Nucleus accumbens (tissue), 56 donors: ENCODE measurements at places on chromosomes 3 and 15.
A peak's percentile ranks its signal among the peaks of the same experiment; 100 is the strongest.

- no peak for DNase-seq
These were observed 148.4 kb downstream of the TNIK start for GRCh38 chr3:171311784-171312183.

- no peak for DNase-seq
These were observed 138.9 kb upstream of the COL8A1 start for GRCh38 chr3:99499235-99500158.

DNA sequence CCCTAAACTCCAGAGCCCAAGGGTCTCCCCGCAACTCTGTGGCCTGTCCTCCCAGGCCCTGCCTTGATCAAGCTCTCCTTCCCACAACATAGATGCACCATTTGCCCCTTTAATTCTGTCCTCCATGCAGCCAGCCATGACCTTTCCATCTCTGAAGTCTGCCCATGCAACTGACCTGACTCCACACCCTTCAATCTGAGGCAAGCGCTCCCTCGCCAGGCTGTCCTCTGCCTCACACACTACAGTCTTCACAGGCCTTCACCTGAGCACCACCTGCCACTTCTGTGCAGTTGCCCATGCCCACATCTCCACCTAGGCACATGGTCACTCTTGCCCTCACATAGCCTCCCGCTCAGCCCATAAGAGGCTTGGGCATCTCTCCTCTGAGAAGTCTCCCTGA lies 244.0 kb downstream of the OCA2 start:
- no peak for DNase-seq

DNA sequence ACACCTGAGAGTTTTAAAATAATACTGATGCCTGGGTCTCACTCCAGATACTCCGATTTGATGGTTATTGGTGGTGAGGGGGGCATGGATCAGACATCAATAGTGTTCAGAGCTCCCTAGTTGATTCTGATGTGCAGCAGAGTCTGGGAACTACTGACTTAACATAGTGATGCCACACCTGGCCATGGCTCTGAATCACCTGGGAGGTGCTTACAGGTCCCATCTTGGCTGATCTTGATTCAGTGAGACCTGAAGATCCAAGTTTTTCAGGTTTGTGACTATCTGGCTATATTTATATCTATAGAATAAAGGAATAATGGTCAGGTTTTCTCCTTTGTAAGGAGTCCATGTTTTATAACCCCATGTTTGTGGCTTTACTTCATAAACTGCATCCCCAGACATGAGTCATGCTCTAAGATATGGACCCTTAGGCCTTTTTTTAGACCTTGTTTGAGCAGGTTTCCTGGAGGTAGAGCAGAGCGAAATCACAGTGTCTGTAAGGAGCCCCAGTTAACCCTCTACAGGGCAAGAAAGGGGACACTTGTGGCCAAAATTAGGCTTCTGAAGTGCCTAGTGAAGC lies 101.4 kb downstream of the LARS2 start:
- no peak for DNase-seq

GRCh38 chr3:57093971-57094535 lies 33.6 kb downstream of the SPATA12 start:
- no peak for DNase-seq

DNA sequence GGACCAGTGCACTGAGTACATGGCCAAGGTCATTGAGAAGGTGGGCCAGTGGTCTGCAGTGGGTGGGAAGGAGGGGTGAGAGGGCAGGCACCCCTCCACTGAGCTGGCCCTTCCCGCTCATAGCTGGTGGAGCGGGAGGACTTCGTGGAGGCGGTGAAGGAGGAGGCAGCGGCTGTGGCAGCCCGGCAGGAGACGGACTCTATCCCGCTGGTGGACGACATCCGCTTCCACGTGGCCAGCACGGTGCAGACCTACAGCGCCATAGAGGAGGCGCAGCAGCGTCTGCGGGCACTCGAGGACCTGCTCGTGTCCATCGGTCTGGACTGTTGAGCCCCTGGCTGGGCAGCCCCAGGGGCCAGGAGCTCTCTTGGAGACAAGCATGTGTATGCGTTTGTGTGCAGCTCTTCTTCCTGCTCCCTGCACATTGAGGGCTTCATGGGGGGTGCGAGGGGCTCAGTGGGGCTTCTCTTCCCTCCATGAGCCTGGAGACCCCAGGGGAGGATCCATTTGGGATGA lies 7.5 kb downstream of the ABTB1 start:
- DNase-seq = no peak

- DNase-seq = no peak
These were observed 38.4 kb downstream of the ABTB1 start for GRCh38 chr3:127711021-127711695.

DNA sequence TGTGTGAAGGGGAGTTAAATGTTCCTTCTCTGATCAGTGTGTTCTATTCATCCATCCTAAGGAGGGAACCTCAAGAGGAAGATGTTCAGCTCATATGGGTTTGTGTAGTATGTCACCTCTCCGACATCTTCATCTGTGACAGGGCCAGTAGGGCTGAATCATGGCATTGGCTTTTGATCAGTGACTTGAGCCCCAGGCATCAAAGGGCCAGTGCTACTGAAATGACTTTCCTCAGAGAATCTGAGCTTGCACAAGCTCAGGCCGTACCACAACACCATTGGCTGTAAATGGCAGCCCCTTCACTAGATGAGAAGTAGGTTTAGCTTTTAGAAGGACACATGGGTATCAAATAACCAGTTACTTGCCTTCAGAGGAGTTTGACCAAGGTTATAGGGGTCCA lies 183.2 kb upstream of the NR2E3 start:
- no peak for DNase-seq

DNA sequence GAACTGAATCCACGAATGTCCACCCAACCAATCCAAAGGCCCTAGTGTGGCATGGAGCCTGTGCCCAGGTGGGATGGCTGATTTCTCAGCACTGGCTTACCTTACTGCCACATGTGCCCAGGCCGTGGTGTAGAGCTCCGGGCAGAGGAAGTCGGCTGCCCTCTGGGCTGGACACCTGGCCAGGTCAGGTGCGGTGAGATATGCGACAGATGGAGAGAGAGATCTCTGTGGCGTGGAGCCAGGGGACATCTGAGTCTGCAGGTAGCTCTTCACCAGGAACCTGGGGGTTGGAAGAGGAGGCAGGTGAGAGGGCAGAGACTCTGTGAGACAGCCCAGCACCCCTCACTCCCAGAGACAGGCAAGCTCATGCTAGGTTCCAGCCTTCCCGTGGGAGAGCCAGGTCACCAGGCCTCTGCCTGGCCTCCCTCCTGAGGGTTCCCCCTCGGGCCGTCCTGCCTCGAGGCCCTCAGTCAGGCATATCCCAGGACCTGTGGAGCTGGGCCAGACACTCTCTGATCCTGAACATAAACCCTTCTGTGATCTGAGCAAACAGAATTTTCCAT lies 12.6 kb downstream of the ACOX2 start:
- no peak for DNase-seq

DNA sequence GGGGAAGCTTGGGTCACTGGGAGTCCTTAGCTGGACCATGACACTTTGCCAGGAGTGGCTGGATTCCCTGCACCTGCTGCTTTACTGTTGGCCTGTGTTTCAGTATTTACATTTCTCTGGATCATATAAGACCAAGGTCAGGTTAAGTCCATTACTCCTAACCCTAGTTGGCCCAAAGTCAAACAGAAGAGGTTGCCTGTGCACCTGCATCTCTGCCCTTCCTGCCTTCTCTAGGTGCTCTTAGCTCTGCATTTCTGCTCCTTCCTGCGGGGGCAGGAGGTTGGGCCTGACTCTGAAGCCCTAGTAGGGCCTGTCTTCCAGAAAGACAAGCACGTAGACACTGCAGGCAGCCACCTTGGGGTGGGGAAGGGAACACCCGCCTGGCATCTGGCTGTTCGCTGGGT lies 124.3 kb downstream of the RPLP1 start:
- no peak for DNase-seq

DNA sequence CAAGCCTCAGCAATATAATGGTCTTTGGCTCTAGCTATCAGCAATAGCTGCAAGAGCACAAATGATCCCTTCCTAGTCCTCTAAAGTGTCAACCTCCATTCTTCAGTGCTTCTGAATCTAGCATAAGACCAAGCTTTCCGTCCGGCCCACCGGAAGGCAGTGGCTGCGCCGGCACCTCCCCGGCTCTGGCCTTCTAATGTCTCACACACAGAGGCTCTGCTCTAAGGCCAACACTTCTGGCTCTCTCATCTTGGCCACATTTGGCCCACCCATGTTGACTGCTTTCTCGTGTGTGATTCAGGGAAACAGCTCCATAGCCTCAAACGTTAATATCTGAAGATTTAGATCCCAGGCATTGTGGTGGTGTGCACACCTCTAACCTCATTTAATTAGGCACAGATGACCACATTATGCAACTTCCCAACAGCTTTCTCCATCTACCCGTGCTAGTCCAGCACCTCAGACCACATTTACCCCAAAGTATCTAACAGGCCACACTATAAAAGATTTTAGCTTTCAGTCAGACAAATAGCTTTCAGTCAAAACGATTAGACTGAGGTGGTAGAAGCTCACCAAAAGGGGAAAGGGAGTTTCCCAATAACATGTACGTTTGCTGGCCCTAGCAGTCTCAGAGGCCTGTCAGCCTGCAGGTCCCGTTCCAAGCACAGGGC lies 19.3 kb downstream of the SLC51A start:
- DNase-seq = no peak

GRCh38 chr15:44194323-44195150 lies 534 bp downstream of the FRMD5 start:
- DNase-seq = peak; percentile 53

DNA sequence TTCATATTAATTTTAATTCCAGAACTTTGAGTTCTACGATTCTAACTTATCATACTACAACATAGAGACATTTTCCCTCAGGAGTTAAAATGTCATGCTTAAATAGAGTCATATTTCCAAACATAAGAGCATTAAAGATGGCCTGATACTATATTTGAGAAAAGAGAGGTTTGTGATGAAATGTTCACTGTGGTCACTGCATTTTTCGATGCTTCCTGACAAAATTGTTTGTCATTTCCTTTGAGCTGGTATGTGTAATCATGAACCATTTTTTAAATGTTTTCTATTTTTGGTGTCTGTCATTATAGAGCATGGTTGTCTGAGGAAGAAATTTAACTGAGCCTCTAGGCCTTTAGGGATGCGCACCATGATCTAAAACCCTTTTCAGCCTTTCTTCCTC lies 721.4 kb upstream of the NR2F2 start:
- DNase-seq = no peak

DNA sequence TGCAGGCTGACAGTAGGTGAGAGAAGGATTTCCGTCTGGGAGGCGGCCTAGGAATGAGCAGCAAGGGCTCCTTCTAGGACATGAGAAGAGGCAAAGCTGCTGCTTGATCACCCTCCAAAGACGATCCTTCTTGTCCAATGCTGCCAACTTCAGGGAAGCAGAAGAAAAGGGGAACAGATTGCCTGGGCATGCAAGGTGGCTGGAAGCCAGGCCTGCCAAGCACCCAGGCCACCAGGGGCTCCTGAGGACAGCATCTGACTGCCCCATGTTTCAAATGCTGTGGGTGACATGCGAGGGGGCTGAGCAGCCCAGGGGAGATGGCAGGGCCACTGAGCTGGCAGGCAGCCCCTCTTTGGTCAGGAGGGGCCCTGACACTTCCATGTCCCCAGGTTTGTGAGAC lies 3.3 kb upstream of the GRIP2 start:
- DNase-seq = no peak

DNA sequence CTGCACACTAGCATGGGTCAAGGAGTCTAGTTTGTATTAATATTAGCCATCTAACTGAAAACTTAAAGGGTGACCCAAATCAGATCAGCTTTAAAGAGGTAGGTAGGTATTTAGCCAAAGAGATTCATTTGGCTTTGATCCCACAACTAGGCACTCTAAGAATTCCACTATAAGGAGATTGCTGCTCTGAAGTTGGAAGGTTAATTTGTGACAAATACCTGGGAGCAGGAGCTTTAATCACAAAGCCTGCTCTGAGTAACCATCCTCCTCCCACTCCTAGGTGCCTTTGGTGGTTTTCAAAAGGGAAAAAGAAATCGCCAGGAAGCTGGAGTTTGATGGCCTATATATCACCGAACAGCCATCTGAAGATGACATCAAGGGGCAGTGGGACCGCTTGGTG lies 120.3 kb upstream of the CHRM5 start:
- DNase-seq = no peak

GRCh38 chr3:132659000-132659364 lies 627 bp downstream of the ACAD11 start:
- no peak for DNase-seq

DNA sequence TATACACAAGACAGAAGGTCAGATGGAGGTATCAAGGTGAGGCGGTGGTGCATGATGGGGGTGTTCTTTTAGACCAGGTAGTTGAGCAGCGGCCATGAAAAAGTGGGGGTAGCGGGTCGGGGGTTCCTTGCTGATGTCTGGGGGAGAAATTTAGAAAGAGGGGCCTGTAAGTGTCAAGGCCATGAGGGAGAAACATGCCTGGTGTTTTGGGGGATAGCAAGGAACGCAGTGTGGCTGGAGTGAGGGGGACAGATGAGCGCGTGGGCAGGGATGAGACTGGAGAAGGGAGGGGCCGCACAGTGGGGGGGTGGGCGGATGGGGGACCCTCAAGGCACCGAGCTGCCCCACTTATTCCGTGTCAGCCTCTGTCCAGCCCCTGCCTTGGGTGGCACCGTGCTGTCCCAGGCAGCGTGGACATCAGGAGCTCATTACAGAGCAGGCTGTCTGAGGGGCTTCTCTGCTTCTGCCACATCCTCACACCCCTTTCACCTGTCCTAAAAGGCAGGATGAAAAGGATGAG lies 143.3 kb downstream of the SMAD6 start:
- DNase-seq = no peak

DNA sequence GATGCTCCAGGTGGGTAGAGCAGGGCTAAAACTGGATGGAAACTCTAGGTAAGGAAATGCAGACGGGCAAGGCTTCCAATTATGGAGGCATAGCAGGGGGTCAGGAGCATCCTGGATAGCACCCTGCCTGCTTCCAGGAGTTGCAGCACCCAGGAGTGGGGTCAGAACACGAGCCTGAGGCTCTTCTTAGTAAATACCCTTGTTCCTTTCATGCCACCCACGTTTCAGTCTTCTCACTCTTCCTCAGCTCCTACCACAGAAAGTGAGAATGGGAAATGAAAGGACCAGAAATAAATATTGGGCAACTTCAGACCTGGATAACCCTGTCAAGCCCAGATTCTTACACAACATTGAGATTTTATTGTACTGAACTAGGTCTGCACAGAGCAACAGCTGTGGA lies 16.4 kb downstream of the CCR1 start:
- DNase-seq = no peak

- no peak for DNase-seq
These were observed 95.2 kb downstream of the SPATA16 start for GRCh38 chr3:173045770-173046382.

DNA sequence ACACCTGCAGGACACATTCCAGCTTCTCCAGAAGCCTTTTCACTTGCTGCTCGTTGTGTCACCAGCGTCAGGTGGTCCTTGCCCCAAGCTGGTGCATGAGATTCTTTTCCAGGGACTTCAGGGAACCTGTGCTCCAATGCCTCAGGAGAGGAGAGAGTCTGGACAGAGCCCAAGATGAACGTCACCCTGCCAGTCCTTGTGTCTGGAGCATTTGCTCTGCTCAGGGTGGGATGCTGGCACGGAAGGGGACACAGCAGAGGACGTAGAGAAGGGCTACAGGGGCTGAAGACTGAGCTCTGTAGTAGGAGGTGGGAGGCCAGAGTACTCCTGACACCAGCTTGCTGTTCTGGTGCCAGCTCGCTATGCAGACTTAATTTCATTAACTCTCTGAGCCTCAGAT lies 262.1 kb downstream of the XXYLT1 start:
- no peak for DNase-seq

- DNase-seq = no peak
These were observed 62.4 kb downstream of the GASK1A start for GRCh38 chr3:43041517-43041916.
